ENCODE measurements at places on chromosomes 7 and 10.

DNA sequence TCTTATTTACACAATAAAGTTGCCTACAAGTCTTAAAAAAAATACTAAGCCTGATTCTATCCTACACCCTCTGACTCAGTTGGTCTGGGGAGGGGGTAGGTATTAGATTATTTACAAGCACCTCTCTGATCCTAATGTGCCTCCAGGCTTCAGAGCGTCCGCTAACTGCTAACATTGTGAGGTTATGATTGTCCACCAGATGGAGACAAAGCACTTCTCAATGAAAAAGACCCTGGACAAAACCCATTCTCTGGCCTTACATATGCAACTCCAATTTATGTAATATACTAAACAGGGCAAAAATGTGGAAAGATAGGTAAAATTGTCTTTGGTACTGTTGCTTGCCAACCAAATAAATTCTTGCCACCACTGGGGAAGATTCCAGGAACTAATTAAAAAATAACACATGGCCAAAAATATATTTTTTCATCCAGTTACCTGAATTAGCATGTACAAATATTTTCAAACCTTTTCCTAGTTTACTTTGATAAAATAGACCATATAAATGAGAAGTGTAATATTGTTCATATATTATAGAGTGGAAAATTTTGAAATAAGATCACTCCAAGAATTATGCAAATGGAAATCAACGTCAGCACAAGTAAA, 92.4 kb downstream of the KIF20B start:
- peak; percentile 46 for DNase-seq

DNA sequence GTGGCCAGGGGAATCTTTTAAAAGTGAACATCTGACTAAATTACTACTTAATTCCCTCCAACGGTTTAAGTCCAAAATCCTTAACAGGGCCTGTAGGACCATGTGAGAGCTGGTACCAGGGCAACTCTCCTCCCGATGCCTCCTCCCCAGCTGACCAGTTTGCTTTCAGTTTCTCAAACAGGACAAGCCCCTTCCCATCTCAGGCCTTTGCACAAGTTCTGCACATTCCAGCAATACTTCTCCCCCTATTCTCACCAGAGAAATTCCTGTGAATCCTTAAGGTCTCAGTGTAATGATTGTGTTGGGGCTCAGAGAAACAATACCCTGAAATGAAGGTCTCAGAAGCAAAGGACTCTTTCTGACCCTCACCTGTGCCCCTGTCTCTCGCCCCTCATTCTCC, 8.0 kb upstream of the CALHM1 start:
- no peak for DNase-seq

DNA sequence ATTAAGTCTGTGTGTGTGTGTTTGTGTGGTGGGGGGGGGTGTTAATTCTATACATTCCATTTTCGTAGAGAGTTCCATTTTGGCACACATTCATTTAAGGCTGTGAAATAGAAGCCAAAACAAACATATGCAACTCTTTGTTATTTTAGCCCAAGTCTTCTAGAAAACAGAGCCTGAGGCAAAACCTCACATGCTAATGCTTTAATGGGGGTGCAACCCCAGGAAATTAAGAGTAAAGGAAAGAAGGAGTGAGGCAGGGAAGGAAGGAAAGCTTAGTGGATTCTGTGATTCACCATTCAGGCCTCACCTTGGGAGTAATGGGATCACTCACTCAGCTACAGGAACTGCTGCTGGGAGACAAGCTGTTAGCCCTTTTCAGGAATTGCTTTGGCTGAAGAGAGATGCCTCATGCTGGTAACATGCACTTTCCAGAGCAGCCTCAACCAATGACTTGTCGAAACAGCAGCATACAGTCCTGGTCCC, 73.0 kb upstream of the CTTNBP2 start:
- DNase-seq = no peak

DNA sequence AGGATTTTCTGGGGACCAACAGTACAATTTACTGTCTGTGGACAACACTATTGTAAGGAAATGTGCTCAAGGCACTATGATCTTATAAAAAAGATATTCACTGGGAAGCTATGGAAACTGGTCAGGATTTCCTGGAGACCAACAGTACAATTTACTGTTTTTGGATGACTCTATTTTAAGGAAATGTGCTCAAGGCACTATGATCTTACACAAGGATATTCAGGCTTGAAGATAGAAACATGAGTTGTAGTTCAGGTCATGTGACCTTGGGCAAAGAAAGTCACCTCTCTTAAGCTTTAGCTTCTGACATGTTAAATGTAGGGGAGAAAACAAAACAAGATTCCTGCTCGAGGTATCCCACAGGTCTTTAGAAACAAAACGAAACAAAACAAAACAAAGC, 1.7 kb upstream of the ITPRID1 start:
- DNase-seq = no peak

All from activated CD4-positive, alpha-beta T cell treated with anti-CD3 and anti-CD28 coated beads for 36 hours (primary cell).